ENCODE measurements at places on chromosomes 12 and 14.

DNA sequence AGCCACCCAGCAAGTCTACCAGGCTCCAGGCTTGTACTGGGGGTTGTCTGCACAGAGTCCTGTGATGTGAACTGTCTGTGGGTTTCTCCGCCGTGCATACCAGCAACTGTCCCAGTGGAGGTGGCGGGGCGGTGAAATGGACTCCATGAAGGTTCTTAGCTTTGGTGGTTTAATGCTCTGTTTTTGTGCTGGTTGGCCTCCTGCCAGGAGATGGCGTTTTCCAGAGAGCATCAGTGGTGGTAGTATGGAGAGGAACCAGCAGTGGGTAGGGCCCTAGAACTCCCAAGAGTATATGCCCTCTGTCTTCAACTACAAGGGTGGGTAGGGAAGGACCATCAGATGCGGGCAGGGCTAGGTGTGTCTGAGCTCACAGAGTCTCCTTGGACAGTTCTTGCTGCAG is 303.8 kb downstream of the TMEM121 start:
- DNase-seq, result no peak

- DNase-seq, result no peak
Observed at GRCh38 chr12:133038118-133038709, 905 bp downstream of the ZNF84 start.

DNA sequence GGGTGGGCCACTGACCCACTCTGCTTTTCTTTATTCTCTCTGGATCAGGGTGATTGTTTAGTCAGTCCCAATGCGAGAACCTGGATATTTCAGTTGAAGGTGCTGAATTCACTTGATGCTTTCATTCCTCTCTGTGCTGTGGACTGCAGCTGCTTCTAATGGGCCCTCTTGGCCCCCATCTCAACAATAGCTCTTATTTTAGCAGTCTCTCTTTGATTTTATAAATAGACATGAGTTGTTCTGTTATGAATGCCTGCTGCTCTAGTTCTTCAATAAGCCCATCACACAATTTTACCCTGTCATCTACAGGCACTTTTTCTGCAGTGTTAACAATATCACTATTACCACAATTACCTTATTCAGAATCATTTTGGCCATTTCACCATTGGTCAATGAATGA is 54.1 kb upstream of the YARS2 start:
- DNase-seq, result no peak

GRCh38 chr12:111767362-111768158 is 827 bp downstream of the ALDH2 start:
- DNase-seq, result no peak

DNA sequence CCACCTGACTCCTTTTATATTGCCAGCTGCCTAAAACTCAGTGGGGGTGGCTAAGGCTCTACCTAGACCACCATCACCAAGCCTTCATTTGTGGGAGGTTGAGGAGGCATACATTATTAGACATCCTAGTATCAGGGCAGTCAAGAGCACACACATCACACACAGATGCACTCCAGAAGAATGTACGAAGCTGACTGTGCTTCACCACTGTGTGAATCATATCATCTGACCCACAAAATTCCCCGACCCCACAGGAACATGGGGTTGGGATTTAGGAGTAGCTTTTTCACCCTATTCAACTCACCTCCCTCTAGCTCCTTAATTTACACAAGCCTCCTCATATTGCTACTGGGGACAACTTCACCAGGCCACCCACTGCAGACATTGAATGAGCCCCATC is 64.8 kb upstream of the BDKRB2 start:
- no peak for DNase-seq

DNA sequence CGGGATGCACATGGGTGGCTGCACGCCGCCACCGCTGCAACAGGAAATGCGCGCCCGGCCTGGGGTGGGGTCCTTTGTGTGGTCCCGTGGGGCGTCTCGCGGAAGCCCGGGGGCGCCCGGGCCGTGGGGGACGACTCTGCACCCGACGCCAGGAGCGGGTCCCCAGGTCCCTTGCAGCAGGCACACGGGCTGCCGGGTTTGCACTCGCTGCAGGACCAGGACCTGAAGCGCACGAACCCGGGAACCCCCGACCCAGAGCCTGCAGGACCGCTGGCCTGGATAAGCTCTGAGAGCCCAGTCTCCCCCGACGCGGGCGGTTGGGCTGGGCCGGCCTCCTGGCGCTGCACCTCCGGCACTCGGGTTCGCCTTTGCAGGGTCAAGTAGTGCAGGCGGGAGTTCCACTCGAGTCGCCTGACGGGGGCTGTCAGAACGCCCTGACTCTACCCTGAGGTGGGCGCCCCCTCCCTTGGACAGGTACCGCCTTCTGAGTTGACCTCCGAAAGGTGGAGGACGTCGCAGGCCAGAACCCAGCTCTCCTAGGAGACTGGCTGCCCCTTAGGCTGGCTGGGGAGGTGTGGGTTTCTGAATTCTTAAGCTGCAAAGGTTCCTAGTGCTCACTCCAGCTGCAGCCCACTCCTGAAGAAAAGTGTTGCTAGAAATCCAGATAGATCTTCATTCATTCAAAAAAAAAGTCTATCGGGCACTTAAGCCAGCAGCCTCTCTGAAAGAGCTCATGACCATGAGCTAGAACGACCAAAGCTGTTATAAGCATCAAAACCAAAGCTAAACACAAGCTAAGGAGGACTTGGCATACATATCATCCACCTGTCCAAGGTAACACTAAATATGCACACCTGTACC is 68.0 kb downstream of the RNF34 start:
- DNase-seq, result no peak

- no peak for DNase-seq
Observed at GRCh38 chr14:37466003-37466622, 128.9 kb downstream of the FOXA1 start.

DNA sequence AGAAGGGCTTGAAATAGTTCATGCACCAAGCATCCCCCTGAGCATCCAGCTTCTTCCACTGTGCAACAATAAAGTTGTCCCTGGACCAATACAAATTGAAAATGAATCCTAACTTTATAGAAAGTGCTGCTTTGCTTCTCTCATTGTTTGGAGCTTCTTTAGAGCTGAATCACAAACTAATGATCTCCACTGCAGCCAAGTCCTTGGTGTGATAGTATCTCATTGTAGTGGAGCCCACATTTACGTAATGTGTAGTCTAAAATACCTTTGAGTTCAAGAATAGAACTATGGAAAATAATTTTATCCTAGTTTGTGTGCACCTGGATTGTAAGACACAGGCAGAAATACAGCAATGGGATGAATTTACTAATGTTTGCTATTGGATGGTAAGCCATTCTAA is 319.9 kb downstream of the EGLN3 start:
- no peak for DNase-seq

GRCh38 chr12:113063396-113064350 is 7.1 kb downstream of the DTX1 start:
- no peak for DNase-seq

DNA sequence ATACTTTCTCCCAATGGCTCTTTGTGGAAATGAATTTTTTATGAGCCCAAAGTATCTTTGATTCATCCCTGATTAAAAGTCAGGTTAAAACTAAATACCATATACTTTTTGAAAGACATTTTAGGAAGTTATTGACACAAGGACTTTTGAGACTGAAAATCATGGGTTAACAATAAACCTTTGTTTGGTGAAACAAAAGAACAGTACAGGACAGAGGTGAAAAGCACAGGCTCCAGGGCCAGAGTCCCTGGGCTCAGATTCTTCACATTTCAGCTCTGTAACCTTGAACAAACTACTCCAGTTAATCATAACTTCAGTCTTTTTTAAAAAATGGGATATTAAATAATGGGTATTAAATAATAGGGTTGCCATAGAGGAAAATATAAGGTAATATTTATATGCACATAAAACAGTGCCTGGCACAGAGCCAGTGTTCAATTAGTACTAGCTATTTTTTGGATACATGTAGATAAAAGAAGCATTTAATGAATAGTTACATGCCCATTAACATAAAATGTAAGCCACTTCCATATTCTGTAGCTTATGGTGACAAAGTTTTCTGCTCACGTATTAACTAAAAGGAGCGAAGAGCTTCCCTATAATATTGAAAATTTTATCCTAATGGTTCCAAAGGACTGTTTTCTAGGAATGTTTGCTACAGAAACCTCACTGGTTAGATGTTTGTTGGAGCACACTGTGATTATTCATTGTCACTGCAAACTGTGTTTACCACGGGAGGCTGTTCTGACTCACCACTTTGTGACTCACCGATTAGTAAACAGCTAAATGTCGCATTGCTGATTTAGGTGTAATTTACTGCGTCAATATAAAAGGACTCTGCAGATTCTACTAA is 255.4 kb downstream of the DAD1 start:
- no peak for DNase-seq

DNA sequence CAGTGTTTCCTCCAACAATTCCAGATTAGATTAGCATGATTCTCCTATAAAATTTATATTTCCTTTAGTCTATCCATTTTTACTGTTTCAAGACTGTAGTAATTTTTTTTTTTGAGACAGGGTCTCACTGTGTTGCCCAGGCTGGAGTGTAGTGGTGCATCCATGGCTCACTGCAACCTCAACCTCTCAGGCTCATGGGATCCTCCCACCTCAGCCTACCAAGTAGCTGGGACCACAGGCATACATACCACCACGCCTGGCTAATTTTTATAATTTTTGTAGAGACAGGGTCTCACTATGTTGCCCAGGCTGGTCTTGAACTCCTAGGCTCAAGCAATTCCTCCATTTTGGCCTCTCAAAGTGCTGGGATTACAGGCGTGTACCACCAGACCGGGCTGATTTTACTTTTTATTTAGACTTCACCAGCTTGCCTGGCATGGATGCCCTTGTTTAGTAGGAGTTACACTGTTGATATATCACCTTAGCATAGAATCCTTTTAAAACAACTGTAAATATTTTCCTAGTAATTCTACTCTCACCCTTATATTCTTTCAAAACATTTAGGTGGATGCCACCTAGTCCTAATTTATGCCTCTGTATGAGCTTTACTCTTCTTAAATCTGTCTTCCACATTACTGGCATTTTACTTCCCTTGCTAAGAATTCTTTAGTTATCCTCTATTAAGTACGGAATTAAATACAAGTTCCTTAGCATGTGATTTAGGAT is 55.8 kb upstream of the LIMA1 start:
- DNase-seq, result no peak

- DNase-seq, result no peak
Observed at GRCh38 chr12:70645494-70646317, 8.5 kb upstream of the PTPRB start.

DNA sequence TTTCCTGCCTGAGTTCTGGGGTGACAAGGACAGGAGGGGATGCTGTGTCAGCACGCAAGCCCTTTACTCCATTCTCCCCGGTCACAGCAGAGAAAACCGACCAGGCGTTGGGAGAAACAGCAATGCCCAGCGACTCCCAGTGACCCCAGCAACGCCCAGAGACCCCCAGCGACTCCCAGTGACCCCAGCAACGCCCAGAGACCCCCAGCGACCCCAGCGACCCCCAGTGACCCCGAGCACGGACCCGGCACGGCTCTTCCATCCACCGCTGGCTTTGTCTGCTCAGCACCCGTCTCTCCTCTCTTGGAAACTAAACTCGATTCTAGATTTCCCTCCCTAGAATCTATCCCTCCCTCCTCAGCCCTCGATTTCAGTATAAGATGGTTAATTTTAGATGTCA is 38.5 kb upstream of the GALNT9 start:
- no peak for DNase-seq

DNA sequence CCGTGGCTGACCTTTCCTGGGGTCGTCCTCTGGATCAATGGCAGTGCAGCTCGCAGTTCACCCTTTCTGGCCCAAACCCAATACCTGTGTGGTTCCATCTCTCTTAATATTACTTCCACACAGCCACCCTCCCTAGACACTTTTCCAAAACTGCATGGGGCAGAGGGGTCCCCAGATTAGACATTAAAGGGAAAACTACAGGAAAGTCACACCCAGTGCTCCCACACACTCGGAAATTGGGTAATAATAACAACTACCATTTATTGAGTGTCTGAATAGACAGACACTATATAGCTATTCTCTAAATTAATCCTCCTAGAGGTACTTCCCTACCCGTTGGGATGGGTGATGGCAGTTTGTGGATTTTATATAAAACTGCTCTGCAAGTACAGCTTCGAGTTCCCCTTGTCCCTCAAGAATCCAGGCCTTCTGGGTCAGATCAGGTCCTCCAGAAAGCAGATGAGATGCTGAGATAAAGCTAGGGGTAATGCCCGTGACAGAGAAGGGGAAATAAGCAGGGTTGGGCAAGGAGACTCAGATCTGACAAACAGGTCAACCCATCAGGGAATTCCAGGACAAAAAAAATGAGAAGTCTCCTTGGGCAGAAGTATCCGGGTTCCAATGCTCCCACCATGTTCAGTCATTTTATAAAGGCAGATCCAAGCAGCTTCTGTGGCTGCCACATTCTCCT is 795 bp upstream of the PXN start:
- DNase-seq, result no peak

DNA sequence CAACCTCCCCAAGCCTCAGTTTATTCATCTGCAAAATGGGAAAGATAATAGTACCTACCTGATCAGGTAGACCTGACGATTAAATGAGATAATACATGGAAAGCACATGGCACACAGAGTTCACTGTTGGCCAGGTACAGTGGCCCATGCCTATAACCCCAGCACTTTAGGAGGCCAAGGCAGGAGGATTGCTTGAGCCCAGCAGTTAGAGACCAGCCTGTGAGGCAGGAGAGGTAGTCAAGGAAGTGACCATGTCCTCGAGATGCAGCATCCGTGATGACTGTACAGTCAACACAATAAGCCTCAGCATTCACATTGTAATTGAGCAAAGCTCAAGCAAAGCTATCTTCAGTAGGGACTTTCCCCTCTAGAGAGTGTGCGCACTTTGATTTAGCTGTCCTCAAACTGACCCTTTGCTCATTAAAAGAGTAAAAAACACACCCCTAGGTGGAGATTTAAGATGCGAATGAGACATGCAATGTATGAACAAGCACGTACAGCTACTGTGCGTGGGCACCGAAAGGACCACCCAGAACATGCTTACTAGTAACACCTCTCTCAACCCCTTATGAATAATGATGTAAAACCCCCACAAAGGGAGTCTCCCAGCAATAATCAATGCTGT is 9.9 kb downstream of the ISCU start:
- DNase-seq, result no peak

- DNase-seq, result no peak
Observed at GRCh38 chr12:122593910-122594309, 66.9 kb downstream of the KNTC1 start.

GRCh38 chr12:19284658-19285057 is 154.6 kb upstream of the AEBP2 start:
- no peak for DNase-seq

DNA sequence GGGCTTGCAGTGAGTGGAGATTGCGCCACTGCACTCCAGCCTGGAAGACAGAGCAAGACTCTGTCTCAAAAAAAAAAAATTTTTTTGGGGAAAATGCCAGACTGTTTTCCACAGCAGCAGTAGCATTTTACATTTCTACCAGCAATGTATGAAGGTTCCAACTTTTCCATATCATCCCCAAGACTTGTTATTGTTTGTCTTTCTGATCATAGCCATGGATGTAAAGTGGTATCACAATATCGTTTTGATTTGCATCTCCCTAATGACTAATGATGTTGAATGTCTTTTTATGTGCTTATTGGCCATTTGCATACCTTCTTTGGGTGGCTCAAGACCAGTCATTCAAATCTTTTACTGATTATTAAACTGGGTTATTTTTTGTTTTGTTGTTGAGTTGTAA is 63.7 kb downstream of the NTN4 start:
- no peak for DNase-seq
